ENCODE measurements at places on chromosomes 6 and 20.

- no peak for DNase-seq
These were observed 79.0 kb downstream of the TRERF1 start for GRCh38 chr6:42372699-42373098.

DNA sequence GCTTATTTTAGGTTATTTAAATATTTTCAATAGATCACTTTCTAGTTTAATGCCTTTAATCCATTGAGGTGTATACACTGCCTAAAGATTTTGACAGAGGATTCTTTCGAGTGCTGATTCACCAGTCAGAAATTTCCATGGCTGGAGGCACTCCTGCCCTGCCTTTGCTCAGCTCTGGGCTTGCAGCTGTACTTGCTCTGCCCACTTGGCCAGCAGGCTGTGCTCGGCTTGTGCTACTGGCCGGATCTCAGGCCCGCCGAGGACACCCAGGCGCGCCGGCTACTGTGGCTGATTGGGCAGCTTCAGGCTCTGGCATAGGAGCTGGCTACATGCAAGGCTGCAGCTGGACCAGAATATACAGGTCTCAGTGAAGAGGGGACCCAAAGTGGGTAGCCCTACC is 675.1 kb upstream of the MMS22L start:
- no peak for DNase-seq

DNA sequence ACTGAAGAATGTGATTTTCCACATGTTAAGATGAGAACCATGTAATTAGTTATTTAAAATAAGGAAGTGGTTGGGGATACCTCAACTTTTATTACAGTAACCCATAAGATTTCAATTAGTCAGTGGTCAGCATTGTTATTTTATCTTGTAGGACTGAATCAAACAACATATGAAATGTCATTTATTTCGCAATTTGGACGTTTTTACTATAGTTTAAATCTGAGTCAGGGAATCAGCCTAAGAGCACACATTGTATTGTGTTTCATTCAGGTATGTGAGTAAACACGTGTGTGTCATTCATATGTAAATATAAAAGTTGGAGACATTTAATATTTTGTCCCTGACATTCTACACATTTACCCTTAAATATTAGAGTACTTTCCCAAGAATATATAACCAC is 1418.7 kb downstream of the GRIK2 start:
- DNase-seq, result no peak

DNA sequence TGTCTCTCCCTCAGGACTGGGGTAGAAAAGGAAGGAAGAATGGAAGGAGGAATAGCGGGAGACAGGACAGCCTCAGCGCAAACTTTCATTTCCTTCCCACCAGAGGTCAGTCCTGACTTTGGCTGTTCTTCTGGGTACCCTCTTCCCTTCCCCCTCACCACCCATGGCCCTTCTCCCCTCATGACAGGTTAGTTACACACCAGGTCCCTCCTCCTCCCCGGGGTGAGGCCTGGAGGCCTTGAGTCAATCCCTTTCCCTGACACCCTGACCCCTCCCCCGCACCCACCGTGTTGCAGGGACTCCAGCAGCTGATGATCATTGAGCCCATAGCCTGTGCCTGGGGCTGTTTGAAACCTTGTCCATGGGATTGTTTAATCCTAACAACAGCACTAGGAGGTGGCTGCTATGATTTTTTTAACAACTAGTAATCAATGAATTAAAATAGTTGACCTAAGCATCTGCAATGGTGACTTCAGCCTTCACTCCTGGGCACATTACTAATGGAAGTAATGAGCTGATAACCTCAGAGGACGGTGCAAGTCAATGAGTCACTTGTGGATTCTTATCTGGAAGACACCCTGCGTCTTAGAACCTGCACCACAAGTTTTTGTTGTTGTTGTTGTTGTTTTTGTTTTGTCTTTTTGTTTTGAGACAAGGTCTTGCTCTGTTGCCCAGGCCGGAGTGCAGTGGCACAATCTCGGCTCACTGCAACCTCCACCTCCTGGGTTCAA is 46.6 kb upstream of the CCDC167 start:
- DNase-seq, result no peak

- DNase-seq, result no peak
These were observed 119.4 kb downstream of the PHACTR1 start for GRCh38 chr6:12836009-12836408.

DNA sequence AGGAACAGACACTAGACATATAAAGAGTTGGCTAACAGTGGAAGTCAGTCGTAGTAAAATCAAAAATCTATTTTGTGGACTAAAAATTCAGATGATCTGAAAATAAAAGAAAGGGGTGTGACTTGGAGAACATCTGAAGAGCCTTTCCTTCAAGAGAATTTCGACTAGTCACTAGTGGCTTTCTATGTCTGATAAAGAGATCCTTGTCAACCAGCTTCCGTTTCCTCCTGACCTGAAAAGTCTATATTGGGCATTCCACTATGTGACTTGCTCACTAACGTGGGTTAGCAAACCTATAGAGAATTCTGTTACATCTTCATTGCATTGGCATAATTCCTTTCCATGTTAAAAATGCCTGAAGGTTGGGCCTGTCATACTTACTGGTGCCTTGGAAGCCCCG is 25.9 kb downstream of the TRAF3IP2 start:
- DNase-seq, result no peak

DNA sequence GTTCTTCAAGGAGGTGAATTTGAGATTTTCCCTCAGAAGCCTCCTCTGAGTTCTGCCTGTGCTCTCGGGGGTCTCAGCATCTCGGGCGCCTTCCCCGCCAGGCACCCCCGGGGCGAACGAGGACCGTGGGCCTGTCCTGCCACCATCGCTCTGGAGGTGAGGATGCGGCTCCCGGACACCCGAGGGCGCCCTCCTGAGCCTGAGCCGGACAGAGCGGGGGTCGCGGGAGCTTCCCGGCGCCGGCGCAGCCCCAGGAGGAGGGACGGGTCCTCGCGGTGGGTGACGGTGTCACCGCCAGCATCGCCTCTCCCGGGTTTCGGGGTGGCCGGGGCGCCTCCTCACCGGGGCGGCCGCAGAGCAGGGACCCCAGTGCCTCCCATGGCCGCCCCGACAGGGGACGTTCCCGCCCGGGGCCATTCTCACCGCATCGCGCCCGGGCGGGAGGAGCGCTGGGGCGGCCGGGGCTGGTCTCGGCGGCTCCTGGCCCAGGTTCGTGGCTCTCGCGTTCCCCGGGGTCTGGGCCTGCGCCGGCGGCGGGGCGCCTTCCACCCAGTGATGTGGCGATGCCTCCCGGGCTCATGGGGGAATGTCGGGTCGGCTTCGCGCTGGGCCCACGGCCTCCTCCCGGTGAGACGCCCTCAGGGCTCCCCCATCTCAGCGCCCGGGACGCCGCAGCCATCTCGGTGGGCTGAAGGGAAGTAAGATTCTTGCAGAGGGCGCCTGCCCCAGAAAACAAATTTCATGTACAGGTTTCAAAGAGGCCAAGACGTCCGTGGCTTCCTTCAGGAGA is 210.5 kb downstream of the ERMARD start:
- DNase-seq, result no peak

DNA sequence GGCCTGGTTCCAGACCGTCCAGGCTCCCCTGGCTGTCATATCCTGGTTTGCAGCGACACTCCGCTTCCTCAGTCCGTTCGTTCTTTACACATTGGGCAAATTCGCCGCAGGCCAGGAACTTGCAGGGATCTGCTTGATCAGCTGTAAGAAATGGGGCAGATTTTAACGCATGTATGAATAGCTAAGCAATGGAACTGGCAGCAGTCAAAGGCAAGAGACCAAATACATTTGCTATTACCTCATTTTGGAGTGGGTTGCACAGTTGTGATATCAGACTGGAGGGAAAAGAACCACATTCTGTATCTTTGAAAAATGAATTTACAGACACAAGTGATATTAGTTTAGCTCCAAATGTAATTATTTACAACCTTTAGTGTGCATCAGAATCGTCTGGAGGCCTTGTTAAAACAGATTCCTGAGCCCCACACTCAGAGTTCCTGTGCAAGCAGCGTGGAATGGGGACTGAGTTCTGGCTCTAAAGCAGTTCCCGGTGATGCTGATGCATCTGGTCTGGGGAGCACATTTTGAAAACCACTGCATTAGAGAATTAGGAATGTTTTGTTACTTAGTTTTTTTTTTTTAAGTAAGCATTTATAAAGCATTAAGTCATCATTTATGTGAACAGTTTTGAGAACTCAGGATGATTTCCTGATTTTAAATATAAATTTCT is 141.3 kb downstream of the IMPG1 start:
- no peak for DNase-seq

- no peak for DNase-seq
These were observed 636.0 kb upstream of the PTCHD4 start for GRCh38 chr6:48747040-48747439.

DNA sequence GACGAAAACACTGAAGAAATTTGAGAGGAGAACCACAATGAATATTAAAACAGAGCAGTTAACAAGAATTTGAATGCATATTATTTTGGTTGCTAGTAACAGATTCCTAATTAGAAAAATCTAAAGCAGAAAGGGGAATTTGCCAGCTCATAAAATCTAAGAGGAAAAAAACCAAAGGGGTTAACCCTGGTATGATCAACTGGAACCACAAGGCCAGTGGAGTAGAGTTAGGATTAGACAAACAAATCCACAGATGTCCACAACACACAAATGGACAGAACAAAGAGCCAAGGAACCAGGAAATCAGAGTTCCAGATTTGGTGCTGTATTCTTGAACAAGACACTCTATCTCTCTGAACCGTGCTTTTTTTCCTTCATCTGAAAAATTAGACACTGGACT is 195.0 kb downstream of the TASP1 start:
- DNase-seq, result no peak

DNA sequence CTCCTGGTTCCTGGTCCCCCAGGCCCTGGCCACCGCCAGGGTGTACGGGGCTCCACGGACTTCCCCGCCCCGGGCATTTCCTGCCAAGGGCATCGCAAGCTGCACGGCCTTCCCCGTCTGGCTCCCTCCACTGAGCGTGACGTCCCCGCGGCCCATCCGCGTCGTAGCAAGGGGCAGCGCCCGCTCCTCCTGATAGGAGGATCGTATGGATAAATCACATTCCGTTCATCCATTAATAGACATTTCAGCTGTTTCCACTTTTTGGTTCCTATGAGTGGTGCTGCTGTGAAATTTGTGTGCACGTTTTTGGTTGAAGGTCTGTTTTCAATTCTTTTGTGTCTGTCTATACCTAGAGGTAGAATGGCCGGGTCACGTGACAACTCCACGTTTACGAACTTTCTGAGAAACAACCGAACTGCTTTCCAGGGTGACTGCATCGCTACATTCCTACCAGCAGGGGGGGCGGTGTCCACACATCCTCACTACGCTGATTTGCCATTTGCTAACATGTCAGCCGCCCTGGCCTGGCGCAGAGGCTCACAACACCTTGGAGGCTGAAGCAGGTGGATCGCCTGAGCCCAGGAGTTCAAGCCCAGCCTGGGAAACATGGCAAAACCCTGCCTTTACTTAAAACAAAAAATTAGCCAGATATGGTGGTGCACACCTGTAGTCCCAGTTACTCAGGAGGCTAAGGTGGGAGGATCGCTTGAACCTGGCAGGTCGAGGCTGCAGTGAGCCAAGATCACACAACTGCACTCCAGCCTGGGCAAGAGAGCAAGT is 37.7 kb downstream of the KCNQ2 start:
- DNase-seq, result peak; percentile 80

DNA sequence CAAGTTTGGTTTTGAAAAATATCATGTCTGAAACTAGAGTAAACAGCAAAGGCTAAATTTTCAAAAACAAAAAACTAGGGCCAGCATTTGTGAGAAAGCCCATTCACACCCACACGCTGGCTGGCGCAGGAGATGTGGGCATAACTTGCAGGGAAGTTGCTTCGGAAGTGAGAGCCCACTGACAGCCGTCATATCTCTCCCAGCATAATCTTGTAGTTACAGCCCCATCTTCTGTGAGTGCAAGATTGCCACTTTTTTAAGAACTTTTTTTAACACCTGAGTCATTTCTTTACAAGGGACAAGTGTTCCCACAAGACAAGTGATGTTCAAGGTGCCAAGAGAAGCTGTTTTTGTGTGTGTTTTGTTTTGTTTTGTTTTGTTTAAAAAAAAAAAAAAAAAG is 212.5 kb upstream of the CNR1 start:
- no peak for DNase-seq

- DNase-seq, result no peak
These were observed 48.7 kb upstream of the FAM83D start for GRCh38 chr20:38877483-38877882.

DNA sequence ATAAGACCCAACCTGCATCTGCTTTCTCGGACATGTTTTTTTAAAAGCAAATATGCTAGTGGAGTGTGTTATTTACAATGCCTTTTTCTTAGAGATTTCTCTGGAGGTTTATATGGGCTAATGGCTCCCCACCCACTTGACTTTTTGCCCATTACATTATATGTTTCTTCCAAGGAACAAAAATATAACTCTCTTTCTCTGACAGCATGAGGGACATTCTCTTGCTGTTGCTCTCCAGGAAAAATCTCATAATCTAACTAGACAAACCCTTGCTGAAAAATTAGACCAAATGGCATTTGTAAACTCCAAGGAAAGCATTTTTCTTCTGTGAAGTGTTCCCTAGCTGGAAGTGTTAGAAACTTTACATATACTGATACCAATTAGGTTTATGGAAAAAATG is 213.7 kb downstream of the PRL start:
- no peak for DNase-seq

- DNase-seq, result no peak
These were observed 208.4 kb downstream of the MYLK4 start for GRCh38 chr6:2542101-2542857.

DNA sequence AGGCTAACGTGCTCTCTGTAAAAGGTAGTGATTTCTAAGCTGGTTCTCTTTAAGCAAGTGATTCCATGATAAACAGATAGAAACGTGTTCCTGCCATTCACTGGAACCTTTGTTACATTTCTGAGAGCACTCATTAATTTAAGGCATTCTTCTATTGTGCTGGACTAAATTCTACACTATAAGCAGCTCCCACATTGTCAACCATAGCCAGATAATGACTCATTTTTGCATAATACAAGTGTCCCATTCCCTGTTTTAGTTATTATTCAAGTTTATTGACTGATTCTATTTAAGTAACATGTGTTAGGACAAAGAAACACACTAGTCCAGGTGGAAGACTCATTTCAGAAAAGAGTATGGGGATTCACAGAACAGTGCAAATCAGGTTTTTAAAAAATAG is 13.5 kb upstream of the XRN2 start:
- no peak for DNase-seq

DNA sequence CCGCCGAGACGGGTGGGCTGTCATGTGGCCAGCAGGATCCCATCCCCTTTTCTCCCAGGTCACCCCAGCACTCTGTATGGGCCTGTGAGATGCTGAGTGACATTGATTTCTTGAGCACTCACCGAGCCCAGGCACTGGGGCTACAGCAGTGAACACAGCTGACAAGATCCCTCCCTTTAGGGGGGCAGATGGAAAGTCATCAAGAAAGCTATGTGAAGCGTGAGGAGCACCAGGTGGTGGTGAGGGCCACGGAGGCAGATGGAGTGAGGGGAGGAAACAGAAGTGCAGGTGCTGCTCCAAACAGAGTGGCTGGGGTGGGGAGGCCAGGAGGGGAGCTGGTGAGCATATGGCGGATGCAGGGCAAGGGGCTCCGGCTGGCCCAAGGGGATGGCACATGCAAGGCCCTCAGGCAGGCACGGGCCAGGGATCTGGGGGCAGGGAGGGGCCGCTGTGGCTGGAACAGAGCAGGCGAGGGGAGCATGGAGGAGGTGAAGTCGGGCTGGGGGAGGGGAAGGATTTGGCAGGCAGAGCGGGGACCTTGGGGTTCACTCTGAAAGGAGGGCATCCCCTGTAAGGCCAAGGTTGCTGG is 184.0 kb downstream of the BMP7 start:
- DNase-seq, result no peak

- DNase-seq, result no peak
These were observed 169.1 kb upstream of the CDYL start for GRCh38 chr6:4606821-4607704.

Measured in CD4-positive, alpha-beta T cell treated with Interleukin-2 at 100 ng/mL for 4 hours (primary cell).